Cardiac muscle cell (in vitro differentiated cells and primary cell): ENCODE measurements at places on chromosomes 3 and 15. TPM values are rescaled to one million over a fixed set of nuclear protein-coding genes. Genes with fewer than 3 reads are reported as not detected.

DNA sequence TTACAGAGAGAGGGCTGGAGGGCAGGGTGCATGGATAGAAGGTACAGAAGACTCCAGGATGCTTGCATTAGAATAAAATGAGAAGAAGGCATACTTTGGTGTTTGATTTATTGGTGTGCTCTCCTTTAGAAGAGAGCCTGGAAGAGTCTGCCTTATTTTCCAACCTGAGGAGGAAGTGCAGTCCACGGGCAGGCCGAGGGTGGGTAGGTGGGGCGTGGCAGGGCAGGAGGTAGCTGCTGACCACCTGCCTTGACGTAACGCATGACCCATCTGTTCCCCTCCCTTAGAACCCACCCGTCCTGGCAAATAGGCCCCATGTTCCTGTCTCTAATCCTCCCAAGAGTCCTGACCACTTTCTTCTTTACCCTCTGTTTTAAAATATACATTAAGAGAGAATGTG lies 222.3 kb upstream of the LYSMD4 start:
- no peak for DNase-seq

DNA sequence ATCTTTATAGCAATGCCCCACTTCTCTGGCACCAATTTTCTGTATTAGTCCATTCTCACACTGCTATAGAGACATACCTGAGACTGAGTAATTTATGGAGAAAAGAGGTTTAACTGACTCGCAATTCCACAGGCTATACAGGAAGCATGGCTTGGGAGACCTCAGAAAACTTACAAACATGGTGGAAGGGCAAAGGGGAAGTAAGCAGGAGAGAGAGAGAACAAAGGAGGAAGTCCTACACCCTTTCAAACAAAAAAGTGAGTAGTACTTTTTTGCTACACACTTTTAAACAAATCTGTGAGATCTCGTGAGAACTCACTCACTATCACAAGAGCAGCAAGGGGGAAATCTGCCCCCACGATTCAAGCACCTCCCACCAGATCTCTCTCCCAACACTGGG lies 67.8 kb upstream of the ZBED2 start:
- no peak for DNase-seq

- DNase-seq = no peak
Observed at GRCh38 chr3:12004741-12005513, 739 bp downstream of the SYN2 start.

PLS1 gene
- 3.4 and 7.4 TPM in 2 replicates for polyA plus RNA-seq
